ENCODE measurements at places on chromosomes 6 and 20.
A peak's percentile ranks its signal among the peaks of the same experiment; 100 is the strongest.

DNA sequence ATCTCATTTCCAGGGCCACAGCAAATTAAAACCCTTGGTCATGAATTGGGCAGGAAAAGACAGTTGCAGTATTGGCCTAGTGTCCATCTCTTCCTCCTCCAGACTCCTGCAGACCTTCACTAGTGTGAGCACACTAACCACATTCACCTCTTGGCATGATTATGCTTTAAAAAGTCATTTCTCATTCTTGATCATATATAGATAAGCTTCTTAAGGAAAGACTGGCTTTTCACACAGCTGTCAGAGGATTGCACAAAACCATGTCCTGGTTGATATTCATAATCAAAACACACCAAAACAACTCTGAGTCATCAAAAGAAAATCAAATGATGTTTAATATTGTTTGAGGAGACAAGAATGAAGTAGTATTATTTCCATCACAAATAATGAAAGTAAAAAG, 52.1 kb downstream of the TMEM200A start:
- H3K27me3 ChIP-seq = no peaks in the 10 kb centered on the region
- H3K36me3 ChIP-seq = peaks cover 2% of the 10 kb centered on the region
- no peaks in the 10 kb centered on the region for H3K4me1 ChIP-seq
- no peak overlapping the region for H3K4me3 ChIP-seq
- no peak overlapping the region for H3K27ac ChIP-seq
- no peak for DNase-seq

DNA sequence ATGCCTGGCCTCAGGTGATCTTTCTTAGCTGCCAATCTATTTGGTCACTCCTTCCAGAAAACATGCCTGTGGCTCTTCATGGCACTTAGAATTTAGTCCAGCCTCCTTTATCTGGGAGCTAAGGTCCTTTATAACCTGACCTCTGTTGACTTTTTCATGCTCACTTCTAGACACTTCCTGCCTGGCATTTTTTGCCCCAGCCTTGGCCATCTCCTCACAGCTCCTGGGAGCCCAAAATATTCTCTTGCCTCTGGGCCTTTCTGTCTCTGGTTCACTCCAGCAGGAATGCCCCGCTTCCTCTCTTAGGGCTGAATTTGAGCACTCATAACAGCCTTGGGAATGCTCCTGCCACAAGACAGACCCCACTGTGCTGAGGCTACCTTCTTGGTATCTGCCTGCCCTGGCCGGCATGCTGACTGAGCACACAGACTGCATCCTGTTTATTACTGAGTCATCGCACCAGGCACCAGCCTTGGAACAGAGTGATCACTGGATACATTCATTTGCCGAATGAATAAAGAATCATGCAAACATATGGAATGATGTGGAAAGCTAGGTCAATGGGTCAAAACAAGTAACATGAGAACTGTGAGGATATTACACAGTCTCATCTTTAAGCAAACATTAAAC, 5.8 kb upstream of the EEF1E1 start:
- no peaks in the 10 kb centered on the region for H3K36me3 ChIP-seq
- peaks cover 21% of the 10 kb centered on the region for H3K27me3 ChIP-seq
- no peak overlapping the region for H3K4me3 ChIP-seq
- H3K4me1 ChIP-seq = no peaks in the 10 kb centered on the region
- no peak for DNase-seq
- no peak overlapping the region for H3K27ac ChIP-seq

- DNase-seq = no peak
- H3K27ac ChIP-seq = no peak overlapping the region
- peaks cover 3% of the 10 kb centered on the region for H3K27me3 ChIP-seq
- H3K4me3 ChIP-seq = no peak overlapping the region
Observed at GRCh38 chr6:165627366-165627765, 35.7 kb downstream of the PDE10A start.

- H3K4me3 ChIP-seq = peak overlapping the region; percentile 62
- DNase-seq = no peak
- H3K36me3 ChIP-seq = peaks cover 5% of the 10 kb centered on the region
- peak overlapping the region; percentile 50 for H3K27ac ChIP-seq
Observed at GRCh38 chr6:1312473-1313367, 822 bp downstream of the FOXQ1 start.

GRCh38 chr6:44504301-44504791, 116.8 kb downstream of the CDC5L start:
- DNase-seq = no peak
- H3K27me3 ChIP-seq = peaks cover 5% of the 10 kb centered on the region
- no peak overlapping the region for H3K4me3 ChIP-seq
- no peaks in the 10 kb centered on the region for H3K4me1 ChIP-seq
- H3K36me3 ChIP-seq = no peaks in the 10 kb centered on the region
- no peak overlapping the region for H3K27ac ChIP-seq

- H3K4me3 ChIP-seq = no peak overlapping the region
- no peak overlapping the region for H3K27ac ChIP-seq
- H3K4me1 ChIP-seq = no peaks in the 10 kb centered on the region
- H3K27me3 ChIP-seq = peaks cover 8% of the 10 kb centered on the region
- H3K36me3 ChIP-seq = no peaks in the 10 kb centered on the region
Observed at GRCh38 chr6:69935079-69935478, 68.7 kb downstream of the COL19A1 start.

GRCh38 chr6:39819228-39819627, 27.1 kb downstream of the DAAM2 start:
- no peak for DNase-seq
- H3K27ac ChIP-seq = no peak overlapping the region
- H3K27me3 ChIP-seq = no peaks in the 10 kb centered on the region
- H3K4me3 ChIP-seq = no peak overlapping the region
- H3K4me1 ChIP-seq = no peaks in the 10 kb centered on the region

GRCh38 chr6:2876210-2877056, 26.7 kb downstream of the SERPINB9 start:
- no peak for DNase-seq
- peaks cover 77% of the 10 kb centered on the region for H3K4me1 ChIP-seq
- H3K36me3 ChIP-seq = peaks cover 46% of the 10 kb centered on the region
- no peaks in the 10 kb centered on the region for H3K27me3 ChIP-seq
- H3K4me3 ChIP-seq = peak overlapping the region; percentile 75
- H3K27ac ChIP-seq = peak overlapping the region; percentile 96

DNA sequence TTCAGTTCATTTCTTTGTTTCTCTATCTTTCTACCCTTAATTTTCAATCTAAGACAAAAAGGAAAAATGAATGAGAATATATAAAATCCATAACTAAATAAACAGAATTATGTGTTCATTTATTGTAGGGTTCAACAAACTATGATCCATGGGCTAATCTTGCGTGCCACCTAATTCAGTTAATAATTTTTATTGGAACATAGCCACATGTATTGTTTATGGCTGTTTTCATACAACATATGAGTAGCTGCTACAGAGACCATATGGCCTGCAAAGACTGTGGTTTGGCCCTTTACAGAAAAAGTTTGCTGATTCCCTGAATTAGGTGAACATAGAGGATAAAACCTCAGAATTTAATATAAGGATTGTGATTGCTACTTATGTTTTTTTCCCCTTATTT, 21.8 kb downstream of the SENP6 start:
- H3K27me3 ChIP-seq = no peaks in the 10 kb centered on the region
- peaks cover 18% of the 10 kb centered on the region for H3K4me1 ChIP-seq
- H3K27ac ChIP-seq = no peak overlapping the region
- no peak for DNase-seq
- H3K4me3 ChIP-seq = no peak overlapping the region
- peaks cover 27% of the 10 kb centered on the region for H3K36me3 ChIP-seq

GRCh38 chr6:97423190-97423589, 140.2 kb upstream of the MMS22L start:
- H3K4me1 ChIP-seq = no peaks in the 10 kb centered on the region
- peaks cover 2% of the 10 kb centered on the region for H3K27me3 ChIP-seq
- H3K4me3 ChIP-seq = no peak overlapping the region
- H3K36me3 ChIP-seq = no peaks in the 10 kb centered on the region
- no peak for DNase-seq
- H3K27ac ChIP-seq = no peak overlapping the region

GRCh38 chr20:1010659-1011058, 8.5 kb upstream of the RSPO4 start:
- no peaks in the 10 kb centered on the region for H3K4me1 ChIP-seq
- DNase-seq = no peak
- H3K36me3 ChIP-seq = no peaks in the 10 kb centered on the region
- peaks cover 4% of the 10 kb centered on the region for H3K27me3 ChIP-seq
- H3K4me3 ChIP-seq = no peak overlapping the region

DNA sequence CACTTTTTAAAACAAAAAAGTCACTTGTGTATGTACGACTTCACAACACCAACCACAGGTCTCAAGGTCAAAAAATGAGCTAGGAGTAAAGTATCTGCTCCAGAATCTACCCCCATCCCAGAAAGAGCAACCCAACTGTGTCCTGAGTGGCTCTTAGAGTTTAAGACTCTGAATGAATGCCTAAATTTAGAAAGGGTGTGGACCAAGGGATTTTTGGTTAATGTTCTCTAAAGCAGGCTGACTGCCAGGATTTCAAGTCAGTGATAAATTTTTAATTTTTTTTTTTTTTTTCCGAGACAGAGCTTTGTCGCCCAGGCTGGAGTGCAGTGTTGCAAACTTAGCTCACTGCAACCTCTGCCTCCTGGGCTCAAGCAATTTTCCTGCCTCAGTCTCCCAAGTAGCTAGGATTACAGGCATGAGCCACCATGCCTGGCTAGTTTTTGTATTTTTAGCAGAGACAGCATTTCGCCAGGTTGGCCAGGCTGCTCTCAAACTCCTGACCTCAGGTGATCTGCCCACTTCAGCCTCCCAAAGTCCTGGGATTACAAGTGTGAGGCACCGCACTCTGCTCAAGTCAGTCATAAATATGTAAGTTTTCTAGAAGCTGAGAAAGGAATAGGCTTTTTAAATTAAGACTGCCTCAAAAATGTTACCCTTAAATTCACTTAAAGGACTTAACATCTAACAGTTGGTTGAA, 20.2 kb downstream of the STAU1 start:
- peaks cover 58% of the 10 kb centered on the region for H3K4me1 ChIP-seq
- DNase-seq = no peak

DNA sequence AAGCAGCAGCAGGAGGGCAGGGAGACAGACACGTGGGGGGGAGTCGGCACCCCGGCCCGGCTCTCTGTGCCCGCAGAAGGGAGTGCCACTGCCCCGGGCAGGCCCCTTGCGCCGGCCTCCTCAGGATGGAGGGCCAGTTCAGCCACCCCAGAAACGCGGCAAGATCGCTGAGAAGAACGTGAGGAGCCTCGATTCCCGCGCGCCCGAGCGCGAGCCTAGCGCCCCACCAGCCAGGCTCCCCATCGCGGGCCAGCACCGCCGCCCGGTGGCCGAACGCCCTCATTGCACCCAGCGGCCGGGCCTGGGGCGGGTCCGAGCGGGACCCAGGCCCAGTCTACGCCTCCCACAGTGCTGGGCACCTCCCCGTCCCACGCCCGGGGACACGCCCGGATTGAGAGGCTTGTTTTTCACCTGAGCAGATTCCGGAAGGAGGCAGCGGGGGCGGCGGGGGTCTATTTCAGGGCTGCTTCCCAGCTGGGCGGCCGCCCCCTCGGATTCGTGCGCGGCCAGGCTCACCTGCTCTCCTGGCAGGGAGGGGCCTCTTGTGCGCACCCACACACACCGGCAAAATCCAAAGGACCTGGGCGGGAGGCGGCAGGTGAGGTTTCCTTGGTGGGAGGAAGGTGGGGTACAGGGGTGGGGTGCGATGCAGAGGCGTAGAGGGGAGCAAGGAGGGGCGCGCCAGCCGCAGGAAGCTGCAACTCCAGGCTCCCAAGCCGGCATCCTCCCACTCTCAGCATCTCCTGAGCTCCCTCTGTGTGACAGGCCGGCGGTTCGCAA, 9.0 kb upstream of the GRM4 start:
- H3K36me3 ChIP-seq = no peaks in the 10 kb centered on the region
- H3K4me3 ChIP-seq = no peak overlapping the region
- no peak overlapping the region for H3K27ac ChIP-seq
- H3K27me3 ChIP-seq = peaks cover 51% of the 10 kb centered on the region

- no peak overlapping the region for H3K27ac ChIP-seq
- H3K4me3 ChIP-seq = no peak overlapping the region
- no peak for DNase-seq
- no peaks in the 10 kb centered on the region for H3K36me3 ChIP-seq
- H3K4me1 ChIP-seq = peaks cover 5% of the 10 kb centered on the region
Observed at GRCh38 chr6:151121900-151122299, 117.9 kb upstream of the AKAP12 start.

GRCh38 chr6:158642097-158642601, 2.4 kb downstream of the DYNLT1 start:
- peak overlapping the region; percentile 91 for H3K27ac ChIP-seq
- peaks cover 70% of the 10 kb centered on the region for H3K4me1 ChIP-seq
- DNase-seq = no peak
- H3K36me3 ChIP-seq = peaks cover 57% of the 10 kb centered on the region
- H3K4me3 ChIP-seq = peak overlapping the region; percentile 95

- H3K27me3 ChIP-seq = no peaks in the 10 kb centered on the region
- peak; percentile 39 for DNase-seq
Observed at GRCh38 chr20:62685781-62686555, 22.7 kb upstream of the NTSR1 start.

GRCh38 chr6:11685481-11686093, 93.0 kb downstream of the ADTRP start:
- H3K4me3 ChIP-seq = no peak overlapping the region
- peaks cover 3% of the 10 kb centered on the region for H3K36me3 ChIP-seq
- peaks cover 3% of the 10 kb centered on the region for H3K4me1 ChIP-seq

DNA sequence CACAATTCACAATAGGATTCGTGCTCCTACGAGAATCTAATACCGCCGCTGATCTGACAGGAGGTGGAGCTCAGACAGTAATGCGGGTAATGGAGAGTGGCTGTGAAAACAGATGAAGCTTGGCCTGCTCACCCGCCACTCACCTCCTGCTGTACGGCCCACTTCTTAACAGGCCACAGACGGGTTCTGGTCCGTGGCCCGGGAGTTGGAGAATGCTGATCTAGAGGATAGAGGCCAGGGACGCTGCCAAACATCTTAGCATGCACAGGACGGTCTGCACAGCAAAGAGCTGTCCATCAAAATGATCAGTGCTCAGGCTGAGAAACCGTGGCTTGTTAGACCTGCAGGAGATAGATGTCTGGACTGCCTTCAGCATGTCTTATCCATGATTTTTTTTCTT, 186.4 kb downstream of the SASH1 start:
- no peak overlapping the region for H3K27ac ChIP-seq
- no peaks in the 10 kb centered on the region for H3K36me3 ChIP-seq
- H3K27me3 ChIP-seq = peaks cover 2% of the 10 kb centered on the region
- DNase-seq = no peak
- peaks cover 4% of the 10 kb centered on the region for H3K4me1 ChIP-seq

- H3K4me1 ChIP-seq = peaks cover 73% of the 10 kb centered on the region
- peak overlapping the region; percentile 94 for H3K4me3 ChIP-seq
- no peaks in the 10 kb centered on the region for H3K27me3 ChIP-seq
- peak overlapping the region; percentile 94 for H3K27ac ChIP-seq
- peaks cover 64% of the 10 kb centered on the region for H3K36me3 ChIP-seq
Observed at GRCh38 chr6:31581434-31582229, 592 bp downstream of the LTB start.
